Stimulated activated CD8-positive, alpha-beta memory T cell treated with anti-CD3 and anti-CD28 coated beads, Interleukin-7, amount 100 ng/mL, for 24 hours (primary cell): ENCODE measurements at places on chromosomes 7 and 10.

DNA sequence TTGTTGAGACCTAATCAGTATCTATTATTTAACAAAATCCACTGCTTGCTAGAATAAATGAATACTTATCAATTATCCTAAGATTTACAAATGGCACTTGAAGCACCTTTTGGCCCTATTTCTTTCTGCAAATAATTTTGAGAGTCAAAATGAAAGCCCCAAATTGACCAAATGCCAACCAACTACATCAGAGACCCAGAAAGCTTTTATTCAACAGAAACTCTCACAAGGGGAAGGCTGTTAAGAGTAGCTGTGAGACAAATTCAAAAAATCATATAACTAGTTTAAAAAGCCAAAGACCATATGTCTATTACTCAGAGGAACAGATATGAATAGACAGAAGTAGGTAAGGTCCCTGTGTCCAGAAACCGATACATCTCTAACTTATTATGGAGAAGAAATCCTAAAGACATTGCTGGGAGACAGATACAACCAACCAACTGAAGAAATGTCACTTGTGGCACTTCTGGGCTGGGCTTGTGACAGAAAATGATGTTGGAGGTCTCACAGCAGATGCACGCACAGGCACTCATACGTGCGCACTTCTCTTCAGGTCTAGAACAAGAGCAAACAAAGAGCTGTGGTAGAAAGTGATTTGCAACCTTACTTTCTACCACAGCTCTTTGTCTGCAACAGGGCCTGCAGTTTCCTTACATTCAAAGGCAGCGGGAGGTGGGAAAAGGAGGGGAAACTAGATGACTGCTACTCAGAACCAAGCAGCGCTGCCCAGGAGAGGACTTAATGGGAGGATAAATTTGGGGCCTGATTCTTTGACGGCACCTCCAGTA is 58.6 kb upstream of the KCNIP2 start:
- DNase-seq = no peak

GRCh38 chr7:39069896-39070881 is 92.5 kb downstream of the POU6F2 start:
- no peak for DNase-seq

GRCh38 chr10:71319042-71319799 is at the start of gene SLC29A3:
Gene SLC29A3, plus strand, starts transcription at chr10:71319259. Its CDS starts 51 bp downstream, at chr10:71319310.
- DNase-seq = peak; percentile 64

DNA sequence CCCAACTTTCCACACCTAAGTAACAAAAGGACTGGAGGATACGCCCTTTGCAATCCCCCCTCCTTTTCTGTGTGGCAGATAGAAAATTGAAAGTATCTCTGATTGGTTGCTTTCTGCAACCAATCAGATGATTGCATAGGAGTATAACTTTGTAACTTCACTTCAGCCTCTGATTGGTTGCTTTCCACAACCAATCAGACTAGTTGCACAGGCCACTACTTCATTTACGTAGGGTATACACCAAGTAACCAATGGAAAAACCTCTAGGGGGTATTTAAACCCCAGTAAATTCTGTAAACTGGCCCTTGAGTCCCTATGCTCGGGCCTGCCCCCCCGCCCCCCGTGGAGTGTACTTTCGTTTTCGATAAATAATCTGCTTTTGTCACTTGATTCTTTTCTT is 1080.4 kb downstream of the CNTNAP2 start:
- no peak for DNase-seq

DNA sequence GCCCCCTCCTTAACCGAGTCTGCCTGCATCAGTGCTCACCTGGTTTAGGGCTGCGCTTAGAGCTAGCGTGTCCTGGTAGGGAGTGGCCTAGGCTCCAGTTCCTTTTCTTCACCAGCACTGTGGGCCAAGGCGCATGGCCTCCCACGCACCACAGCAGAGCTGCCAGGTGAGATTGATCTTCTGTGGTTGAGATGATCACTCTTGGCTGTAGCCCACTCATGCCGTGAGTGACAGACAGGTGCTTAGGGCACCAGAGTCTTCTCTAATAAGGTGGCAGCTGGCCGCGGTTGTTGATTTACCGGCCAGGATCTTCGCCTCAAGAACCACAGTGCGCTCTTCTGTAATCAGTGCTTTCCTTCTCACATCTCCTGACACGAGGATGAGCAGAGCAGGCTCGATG is 157.2 kb upstream of the INSYN2A start:
- DNase-seq = no peak

DNA sequence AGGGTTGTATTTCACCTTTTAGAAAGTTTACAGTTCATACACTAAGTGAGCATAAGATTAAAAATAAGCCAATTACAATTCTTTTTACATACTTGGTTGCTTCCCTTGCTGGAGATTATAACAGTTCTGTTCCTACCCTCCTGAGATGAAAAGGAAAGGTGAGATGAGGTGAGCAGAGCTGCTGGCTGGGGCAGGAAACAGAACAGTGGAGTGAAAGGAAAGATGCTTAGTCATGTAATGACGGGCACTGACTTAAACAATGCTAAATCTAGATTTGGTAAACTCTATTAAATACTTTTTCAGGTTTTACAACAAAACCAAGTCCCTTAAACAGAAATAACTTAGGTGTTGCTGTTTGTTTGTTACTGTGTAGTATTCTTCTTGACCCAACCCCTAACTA is 19.9 kb upstream of the ZEB1 start:
- DNase-seq = no peak

GRCh38 chr7:137878333-137878961 is 31.7 kb upstream of the DGKI start:
- DNase-seq = no peak

- no peak for DNase-seq
These were observed 157.0 kb downstream of the CUX1 start for GRCh38 chr7:101974393-101974792.

- no peak for DNase-seq
These were observed 541 bp downstream of the ELMO1 start for GRCh38 chr7:37448011-37448635.

GRCh38 chr7:44976040-44976745 is 2.6 kb downstream of the MYO1G start:
- no peak for DNase-seq

- DNase-seq = no peak
These were observed 1.1 kb upstream of the PTPN12 start for GRCh38 chr7:77536017-77536412.

DNA sequence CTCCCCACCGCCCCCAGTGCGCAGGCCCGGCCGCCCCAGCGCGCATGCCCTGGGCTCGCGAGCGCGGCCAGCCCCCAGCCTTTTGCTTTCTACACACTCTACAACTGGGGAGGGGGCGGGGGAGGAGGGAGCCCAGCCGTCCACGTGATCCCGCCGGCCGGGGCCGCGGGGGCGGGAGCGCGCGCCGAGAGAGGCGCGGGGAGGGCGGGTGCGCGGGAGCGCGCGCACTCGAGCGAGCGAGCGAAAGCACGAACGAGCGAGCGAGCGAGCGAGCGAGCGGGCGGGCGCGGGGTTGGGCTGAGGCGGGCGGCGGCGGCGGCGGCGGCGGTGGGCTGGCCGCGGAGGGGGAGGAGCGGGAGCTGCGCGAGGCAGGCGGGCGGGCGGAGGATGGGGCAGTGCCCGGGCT is at the start of gene AUTS2:
Gene AUTS2 (plus strand): TSS at position 395 of the 406 bp plus-strand sequence. CDS start 1,179 bp downstream, outside the sequence.
- peak; percentile 12 for DNase-seq

- DNase-seq = no peak
These were observed 162.8 kb upstream of the NFE2L3 start for GRCh38 chr7:25989140-25989705.

GRCh38 chr7:33940503-33940902 is 35.2 kb downstream of the BMPER start:
- no peak for DNase-seq

DNA sequence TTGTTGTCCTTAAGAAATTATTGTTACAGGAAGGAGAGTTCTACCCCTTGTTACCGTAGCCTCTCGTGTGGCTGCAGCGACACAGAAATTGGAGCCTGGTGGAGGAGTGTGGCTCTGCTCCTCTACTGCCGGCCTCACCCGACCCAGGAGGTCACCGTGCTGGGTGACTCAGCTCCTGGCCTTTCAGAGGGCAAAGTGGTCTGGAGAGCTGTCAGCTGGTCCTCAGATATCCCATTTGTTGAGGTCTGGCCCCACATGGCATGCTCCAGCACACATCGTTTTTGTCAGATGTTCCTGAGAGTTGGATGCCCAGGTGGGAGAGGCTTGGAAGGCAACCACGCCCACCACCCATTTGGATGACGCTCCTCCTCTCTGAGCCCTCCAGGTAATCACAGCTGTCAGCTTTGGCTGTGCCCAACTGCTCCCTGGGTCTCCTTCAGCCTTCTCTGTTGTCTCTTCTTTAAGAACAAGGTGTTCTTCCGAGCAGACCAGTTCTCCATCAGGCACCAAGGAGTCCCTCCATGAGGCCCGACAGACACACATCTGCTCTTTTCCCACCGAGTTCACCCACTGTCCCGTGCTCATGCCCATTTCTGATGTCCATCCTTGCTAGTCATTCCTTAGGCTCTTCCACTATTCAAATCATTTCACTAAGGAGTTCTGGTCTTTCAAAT is 80.3 kb downstream of the RAMP3 start:
- no peak for DNase-seq

GRCh38 chr7:147516391-147516790 is 1074.2 kb upstream of the C7orf33 start:
- no peak for DNase-seq

GRCh38 chr7:83876593-83876992 is 227.7 kb upstream of the SEMA3E start:
- no peak for DNase-seq
